ENCODE measurements at places on chromosomes 11 and 22. TPM values are rescaled to one million over a fixed set of nuclear protein-coding genes. Genes with fewer than 3 reads are reported as not detected.

- no peak for DNase-seq
These were observed 418.2 kb downstream of the METTL15 start for GRCh38 chr11:28526406-28526751.

GRCh38 chr11:12210200-12210599 lies 99.8 kb downstream of the MICAL2 start:
- no peak for DNase-seq

- no peak for DNase-seq
These were observed 4.1 kb downstream of the ST3GAL4 start for GRCh38 chr11:126359431-126360048.

DNA sequence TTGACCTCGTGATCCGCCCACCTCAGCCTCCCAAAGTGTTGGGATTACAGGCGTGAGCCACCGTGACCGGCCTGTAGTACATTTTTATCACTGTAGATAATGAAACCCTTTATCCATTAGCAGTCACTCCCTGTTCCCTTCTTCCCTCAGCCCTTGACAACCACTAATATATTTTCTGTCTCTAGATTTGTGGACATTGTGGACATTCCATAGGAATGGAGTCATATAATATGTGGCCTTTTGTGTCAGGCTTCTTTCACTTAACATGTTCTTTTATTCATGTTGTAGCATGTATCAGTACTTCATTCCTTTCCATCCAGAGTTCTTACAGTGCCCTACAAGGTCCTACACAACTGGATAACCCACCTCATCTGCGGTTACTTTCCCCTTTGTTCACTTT lies 30.5 kb downstream of the RRM1 start:
- no peak for DNase-seq

DNA sequence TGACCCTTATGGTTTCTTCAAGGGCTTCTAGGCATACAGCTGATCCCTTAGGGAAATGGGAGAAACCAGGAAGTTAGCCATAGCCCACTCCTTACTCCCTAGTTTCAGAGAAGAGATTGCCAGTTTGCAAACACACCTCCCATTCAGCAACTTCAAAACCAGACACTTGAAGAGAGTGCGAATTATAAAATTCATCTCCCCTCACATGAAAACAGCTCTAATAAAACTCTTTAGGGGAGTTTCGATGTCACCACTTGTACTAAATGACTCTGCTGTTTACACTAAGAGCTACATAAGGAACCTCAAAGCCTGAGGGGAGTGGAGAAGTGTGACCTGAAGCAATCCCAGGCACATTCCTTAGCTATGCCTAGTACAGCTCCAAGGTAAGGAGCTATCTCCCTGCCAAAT lies 8.3 kb downstream of the LGR4 start:
- no peak for DNase-seq

DNA sequence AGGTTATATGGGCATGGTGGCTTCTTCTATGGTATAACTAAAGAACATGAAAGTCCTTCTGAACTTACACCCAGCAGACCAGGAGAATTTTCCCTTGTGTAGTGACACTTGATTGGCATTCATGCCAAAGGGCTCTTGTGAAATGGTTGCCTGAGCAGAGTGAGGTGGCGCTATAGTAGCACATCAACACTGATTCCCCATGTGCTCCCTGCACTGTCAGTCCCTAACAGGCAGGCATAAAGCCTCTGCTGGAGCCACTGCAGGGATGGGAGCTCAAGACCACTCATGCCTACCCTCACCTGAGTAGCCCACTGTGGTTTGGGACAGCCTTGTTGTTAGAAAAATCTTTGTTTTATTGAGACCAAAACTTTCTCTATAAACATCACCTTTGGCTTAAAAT lies 92.6 kb upstream of the LIN7C start:
- DNase-seq: peak; percentile 46

GRCh38 chr11:68021167-68021787 lies 9.2 kb upstream of the NDUFS8 start:
- peak; percentile 53 for DNase-seq

- DNase-seq: no peak
These were observed 30.4 kb downstream of the USH1C start for GRCh38 chr11:17513853-17514252.

- DNase-seq: no peak
These were observed 2.4 kb downstream of the MAPK1 start for GRCh38 chr22:21865041-21865440.

- no peak for DNase-seq
These were observed 25.2 kb downstream of the MORC2 start for GRCh38 chr22:30943368-30943767.

DNA sequence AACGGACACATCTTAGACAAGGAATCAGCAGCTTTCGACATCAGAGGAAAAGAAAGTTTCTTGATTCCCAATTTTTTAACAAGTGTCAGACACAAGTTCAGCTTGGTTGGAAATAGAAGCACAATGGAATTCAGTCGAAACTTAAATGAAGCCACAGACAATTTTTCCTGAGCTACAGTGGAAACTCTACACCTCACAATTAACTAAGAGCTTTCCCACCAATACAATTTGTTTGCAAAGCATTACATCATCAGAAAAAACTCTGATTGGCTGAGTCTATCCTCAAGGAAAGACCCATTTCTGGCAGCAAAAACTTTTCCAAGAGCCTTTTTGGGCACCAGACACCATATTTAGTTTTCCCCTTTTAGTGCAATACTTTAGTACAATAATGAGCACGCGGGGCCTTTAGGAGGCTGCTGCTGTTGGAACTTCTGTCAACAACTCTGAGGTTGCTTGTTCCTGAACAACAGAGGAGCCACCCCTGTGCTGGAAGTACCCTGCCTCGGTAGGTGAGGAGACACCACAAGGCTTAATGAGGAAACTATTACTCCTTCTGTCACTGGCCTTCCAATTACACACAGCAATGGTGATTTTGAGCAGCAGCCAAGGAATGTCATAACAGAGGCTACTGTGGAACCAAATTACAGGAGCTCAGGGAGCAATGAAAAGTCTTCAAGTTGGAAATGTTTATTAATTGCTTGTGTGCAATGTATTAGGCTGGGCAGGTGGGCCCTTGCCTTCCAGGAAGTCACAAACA lies 61.9 kb upstream of the BARX2 start:
- DNase-seq: no peak

KMT5B gene
- total RNA-seq: 39.8 TPM

P2RX3 gene
- 0.66 TPM for total RNA-seq

MRGPRG gene
- total RNA-seq: not detected
